Mucosa of gallbladder (tissue), 1 donor: ENCODE measurements at places on chromosomes 3 and 15. TPM values are rescaled to one million over a fixed set of nuclear protein-coding genes. Genes with fewer than 3 reads are reported as not detected.
A peak's percentile ranks its signal among the peaks of the same experiment; 100 is the strongest.

The STRA6 gene
- total RNA-seq: 0.75 TPM

The VEPH1 gene
- total RNA-seq: 3.1 TPM

The TTLL13 gene
- 0.32 TPM for total RNA-seq

The LRCH3 gene
- total RNA-seq: 54.0 TPM

- DNase-seq: no peak
Measured at GRCh38 chr3:13525827-13526625, 22.9 kb upstream of the FBLN2 start.

- no peak for DNase-seq
Measured at GRCh38 chr3:101890716-101891115, 41.4 kb downstream of the NFKBIZ start.

GRCh38 chr3:190124067-190124466, 3.4 kb upstream of the P3H2 start:
- DNase-seq: no peak

GRCh38 chr3:130242850-130243569, 102.5 kb upstream of the COL6A5 start:
- DNase-seq: no peak

DNA sequence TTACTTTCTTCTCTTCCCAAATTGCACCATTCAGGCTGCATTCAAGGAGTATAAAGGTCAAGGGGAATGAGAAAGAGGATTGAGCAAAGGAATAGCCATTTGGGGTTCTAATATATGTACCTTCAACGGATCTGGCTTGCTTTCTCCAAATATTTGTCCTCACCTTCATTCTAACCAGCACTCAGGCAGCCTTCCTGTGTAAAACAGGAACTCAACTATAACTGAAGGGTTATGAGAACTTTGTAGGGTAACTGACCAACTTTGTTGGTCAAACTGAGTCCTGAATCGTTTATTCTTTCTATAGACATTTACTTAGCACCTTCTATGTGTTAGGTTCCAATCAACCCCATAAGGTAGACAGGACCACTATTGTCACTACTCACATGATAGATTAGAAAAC, 5.1 kb upstream of the CPOX start:
- DNase-seq: no peak

DNA sequence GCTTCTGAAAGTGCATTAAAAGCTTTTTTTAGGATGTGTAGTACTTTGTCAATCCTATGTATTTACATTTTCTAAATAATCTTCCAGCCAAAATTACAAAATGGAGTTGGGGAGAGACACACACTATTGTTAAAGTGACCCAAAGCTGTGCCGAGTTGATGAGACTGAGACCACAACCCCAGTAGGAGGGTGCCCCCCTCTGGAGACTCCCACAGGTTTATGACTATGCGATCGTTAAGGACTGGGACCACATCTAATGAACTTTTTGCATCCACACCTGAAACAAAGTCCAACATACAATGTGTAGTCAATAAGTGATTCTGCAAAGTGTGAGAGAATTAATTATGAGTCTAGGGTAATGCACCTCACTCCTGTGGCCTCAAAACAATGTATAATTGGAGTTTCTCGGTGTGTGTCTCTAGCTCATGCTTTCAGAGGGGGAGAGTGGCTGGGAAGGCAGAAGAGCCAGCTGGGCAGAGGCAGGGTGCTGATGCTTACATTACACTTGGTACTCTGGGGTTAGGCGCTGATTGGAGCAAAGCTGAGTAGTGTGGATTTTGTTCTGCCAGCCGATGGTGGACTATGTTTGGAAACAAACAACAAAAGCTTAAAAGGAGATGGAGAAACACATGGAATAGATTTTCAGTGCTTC, 102.8 kb downstream of the KCNH8 start:
- peak; percentile 13 for DNase-seq

DNA sequence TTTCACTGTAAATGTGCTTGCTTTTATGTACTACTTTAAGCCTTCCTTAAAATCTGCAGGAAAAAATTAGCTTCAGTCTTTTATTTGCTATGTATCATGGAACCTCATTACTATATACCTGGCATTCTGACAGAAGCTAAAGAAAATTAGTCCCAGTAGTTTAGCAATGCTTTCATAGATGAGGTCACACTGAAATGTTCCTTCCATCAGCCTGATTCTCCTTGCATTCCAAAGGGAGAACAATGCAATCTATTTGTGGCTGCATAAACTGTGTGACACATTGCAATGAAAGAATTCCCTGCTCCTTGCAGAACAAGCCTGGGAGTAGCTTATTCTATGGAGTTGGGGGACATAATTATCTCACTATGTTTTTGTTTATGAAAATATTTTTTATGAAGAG, 691.5 kb upstream of the ARPP21 start:
- no peak for DNase-seq
